Left lung (tissue), 14 donors: ENCODE measurements at places on chromosomes 6 and 20. TPM values are rescaled to one million over a fixed set of nuclear protein-coding genes. Genes with fewer than 3 reads are reported as not detected.

The MRPS10 gene
- total RNA-seq = 25.4 TPM

The ABHD16B gene
- not detected for total RNA-seq

The TULP4 gene
- 69.7 TPM for total RNA-seq

The SSTR4 gene
- total RNA-seq = not detected

The DLK2 gene
- total RNA-seq = 0.93 TPM

The TSHZ2 gene
- 11.9 TPM for total RNA-seq

The CLPSL1 gene
- not detected for total RNA-seq

The RGS17 gene
- total RNA-seq = 0.18 TPM

The RNF39 gene
- total RNA-seq = 2.7 TPM

The SAPCD1 gene
- total RNA-seq = 3.9 TPM

The MUCL3 gene
- total RNA-seq = 2.5 TPM

The KCNQ5 gene
- 1.7 TPM for total RNA-seq

The SAMD5 gene
- total RNA-seq = 11.2 TPM

The WFDC12 gene
- 0.73 TPM for total RNA-seq

The FOXS1 gene
- total RNA-seq = 2.5 TPM

The NTSR1 gene
- 3.5 TPM for total RNA-seq

The NRN1 gene
- total RNA-seq = 12.9 TPM

The SFT2D1 gene
- 63.8 TPM for total RNA-seq

The DEFB132 gene
- total RNA-seq = not detected

The CYP39A1 gene
- total RNA-seq = 11.8 TPM

The KIF25 gene
- 1.2 TPM for total RNA-seq

The HLA-DQB1 gene
- 172 TPM for total RNA-seq

The HMGA1 gene
- 137 TPM for total RNA-seq

The GPR6 gene
- not detected for total RNA-seq

The ADGRF4 gene
- total RNA-seq = 0.55 TPM

The AMD1 gene
- 45.4 TPM for total RNA-seq

The TSPO2 gene
- not detected for total RNA-seq

The ZFP57 gene
- not detected for total RNA-seq

The MOCS3 gene
- 3.6 TPM for total RNA-seq

The ADGB gene
- not detected for total RNA-seq

The NKAIN4 gene
- total RNA-seq = 1.1 TPM

The PGC gene
- 175 TPM for total RNA-seq

The OPN5 gene
- not detected for total RNA-seq

The WFDC10A gene
- total RNA-seq = not detected

The FRK gene
- 8.5 TPM for total RNA-seq

The GRM1 gene
- 0.10 TPM for total RNA-seq
